ENCODE measurements at places on chromosomes 7 and 10. TPM values are rescaled to one million over a fixed set of nuclear protein-coding genes. Genes with fewer than 3 reads are reported as not detected.

The GPR146 gene
- total RNA-seq: 24.0 TPM

The TRIM50 gene
- 0.42 TPM for total RNA-seq

The CAMK2B gene
- 1.2 TPM for total RNA-seq

The CNNM1 gene
- 2.0 TPM for total RNA-seq

The CALML5 gene
- not detected for total RNA-seq

The ABCB1 gene
- total RNA-seq: 4.5 TPM

GRCh38 chr10:97332591-97333350 is 1.8 kb downstream of the FRAT2 start:
- no peak for DNase-seq
- no peaks in the 10 kb centered on the region for H3K27me3 ChIP-seq
- peak overlapping the region; percentile 84 for H3K4me3 ChIP-seq
- peak overlapping the region; percentile 91 for H3K27ac ChIP-seq

DNA sequence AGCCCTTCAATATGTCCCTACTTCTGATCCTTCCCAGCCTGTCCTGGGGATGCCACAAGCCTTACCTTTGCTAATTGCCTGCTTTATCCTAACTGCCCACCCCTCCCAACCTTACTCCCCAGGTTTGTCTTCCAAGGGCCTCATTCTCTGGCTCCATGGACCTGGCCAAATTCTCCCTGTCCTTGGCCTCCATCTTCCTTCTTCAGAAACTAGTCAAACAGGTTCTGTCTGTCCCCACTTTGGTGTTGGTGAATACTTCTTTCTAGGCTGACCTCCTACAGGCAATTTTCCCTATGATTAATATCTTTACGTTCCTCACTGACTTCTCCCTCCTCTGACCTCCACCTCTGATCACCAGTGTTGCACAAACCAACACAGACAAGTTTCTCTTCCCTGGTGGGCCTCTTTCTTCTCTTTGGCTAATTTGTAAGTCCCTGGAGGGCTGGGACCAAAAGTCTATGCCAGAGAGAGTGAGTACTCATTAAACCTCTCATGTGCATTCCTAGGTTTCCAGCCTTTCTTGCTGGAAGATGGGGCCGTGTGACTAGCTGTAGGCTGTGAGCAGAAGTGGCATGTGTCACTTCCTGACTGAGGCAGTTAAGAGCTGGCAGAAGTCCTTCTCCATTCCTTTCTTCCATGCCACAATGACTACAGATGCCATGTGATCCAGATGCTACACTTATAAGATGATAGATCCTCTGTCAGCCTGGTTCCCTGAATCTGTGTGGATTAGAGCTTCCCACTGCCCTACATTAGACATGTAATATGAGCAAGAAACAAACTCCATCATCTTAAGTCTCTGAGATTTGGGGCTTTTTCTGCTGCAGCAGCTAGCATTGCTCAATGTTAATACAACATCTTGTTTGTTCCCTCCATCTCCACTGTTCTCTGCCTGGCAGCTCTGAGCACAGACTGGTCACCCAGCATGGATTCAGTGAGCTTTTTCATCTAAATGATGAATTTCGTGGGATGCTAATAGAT is 382.7 kb downstream of the RPS24 start:
- no peaks in the 10 kb centered on the region for H3K36me3 ChIP-seq
- H3K4me3 ChIP-seq: no peak overlapping the region
- no peak overlapping the region for H3K27ac ChIP-seq
- H3K27me3 ChIP-seq: no peaks in the 10 kb centered on the region

DNA sequence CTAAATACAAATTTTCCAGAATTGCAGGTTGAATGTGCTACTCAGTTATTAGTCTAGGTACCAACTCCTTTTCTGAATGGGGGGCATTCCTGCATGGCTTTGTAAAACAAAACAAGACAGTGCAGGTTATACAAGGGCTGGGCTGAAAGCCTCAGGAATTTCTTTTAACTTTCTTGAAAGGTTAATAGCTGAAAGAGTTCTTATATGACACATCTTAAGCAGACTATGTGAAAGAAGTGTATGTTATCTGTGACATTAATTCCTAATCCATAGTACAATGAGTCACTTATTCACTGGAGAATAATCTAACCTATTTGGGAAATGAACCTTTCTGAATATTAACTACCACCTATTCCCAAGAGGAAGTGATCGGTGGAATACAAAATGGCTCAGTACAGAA is 115.6 kb upstream of the FAM133B start:
- no peak for DNase-seq
- no peak overlapping the region for H3K27ac ChIP-seq

DNA sequence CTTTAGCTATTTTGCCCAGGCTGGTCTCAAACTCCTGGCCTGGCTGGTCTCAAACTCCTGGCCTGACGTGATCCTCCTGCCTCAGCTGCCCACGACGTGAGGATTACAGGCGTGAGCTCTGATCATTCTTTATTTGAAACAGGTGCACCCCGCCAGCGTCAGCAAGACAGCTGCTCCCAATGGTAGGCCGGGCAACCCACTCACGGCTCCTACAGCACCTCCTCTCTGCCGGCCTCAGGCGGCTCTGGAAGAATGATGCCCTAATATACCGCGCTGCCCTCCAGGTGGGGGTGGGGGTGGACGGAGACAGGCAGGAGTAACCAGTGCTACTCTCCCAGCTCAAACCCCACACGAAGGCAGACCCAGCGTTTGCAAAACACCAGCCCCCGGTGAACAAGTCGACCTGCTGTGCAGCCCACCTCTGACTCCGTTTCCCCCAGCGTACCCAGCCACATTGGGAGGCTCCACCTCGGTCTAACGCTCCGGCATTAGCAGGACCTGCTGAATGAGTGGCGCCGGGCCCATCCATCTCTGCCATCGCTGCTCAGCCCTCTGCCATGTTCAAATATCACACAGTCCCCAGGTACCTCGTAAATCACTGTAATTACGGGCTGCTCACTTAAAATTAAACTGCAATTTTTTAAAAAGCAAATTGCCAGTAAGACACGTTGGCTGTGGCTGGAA is 148.6 kb downstream of the ELFN1 start:
- no peaks in the 10 kb centered on the region for H3K27me3 ChIP-seq
- H3K4me3 ChIP-seq: no peak overlapping the region
- no peaks in the 10 kb centered on the region for H3K4me1 ChIP-seq
- H3K36me3 ChIP-seq: peaks cover 23% of the 10 kb centered on the region

DNA sequence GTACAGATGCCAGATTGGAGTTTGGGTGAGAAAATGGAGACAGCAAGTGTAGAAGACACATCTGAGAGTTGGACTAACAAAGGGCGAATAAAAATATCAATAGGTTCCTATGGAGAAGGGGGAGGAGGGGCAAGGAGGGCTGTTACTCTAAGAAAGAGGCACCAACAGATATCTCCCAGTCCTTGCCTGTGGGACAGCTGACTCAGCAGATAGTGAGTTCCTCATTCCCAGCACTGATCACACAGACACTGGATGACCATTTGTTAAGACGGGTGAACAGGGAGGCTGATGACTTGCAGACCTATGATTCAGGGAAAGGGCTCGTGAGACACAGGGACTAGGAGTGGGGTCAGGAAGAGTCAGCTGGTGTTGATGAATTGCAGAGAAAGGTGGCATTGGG is 5.7 kb upstream of the PRR15 start:
- no peaks in the 10 kb centered on the region for H3K36me3 ChIP-seq
- H3K4me3 ChIP-seq: no peak overlapping the region
- H3K4me1 ChIP-seq: peaks cover 4% of the 10 kb centered on the region

DNA sequence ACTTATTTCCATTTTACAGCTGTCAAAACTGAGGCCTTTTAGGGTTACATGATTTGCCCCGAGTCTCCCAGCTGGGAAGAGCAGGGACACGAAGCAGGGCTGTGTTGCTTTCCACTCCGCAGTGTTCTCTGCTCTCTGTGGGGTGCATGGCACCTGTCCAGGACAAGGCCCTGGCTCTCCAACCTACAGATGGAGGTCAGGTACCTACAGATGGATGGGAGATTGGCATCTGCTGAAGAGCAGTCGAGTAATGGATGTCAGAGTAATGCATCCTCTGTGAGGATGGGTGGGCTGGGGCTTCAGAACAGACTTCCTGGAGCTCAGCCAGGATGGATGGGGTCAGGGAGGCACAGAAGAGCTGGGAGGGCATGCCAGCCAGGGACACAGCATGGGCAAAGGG is 85.0 kb downstream of the EMX2 start:
- no peak overlapping the region for H3K27ac ChIP-seq
- H3K36me3 ChIP-seq: no peaks in the 10 kb centered on the region
- H3K4me3 ChIP-seq: no peak overlapping the region
- no peaks in the 10 kb centered on the region for H3K27me3 ChIP-seq
- H3K4me1 ChIP-seq: no peaks in the 10 kb centered on the region

All from esophagus muscularis mucosa (tissue), 4 donors.